ENCODE measurements at places on chromosomes 12 and 14. TPM values are rescaled to one million over a fixed set of nuclear protein-coding genes. Genes with fewer than 3 reads are reported as not detected.
A peak's percentile ranks its signal among the peaks of the same experiment; 100 is the strongest.

The GPR137C gene
- total RNA-seq: 1.2 TPM

GRCh38 chr12:27220055-27220987 lies 23.8 kb upstream of the STK38L start:
- H3K36me3 ChIP-seq: no peaks in the 10 kb centered on the region
- DNase-seq: no peak
- H3K4me1 ChIP-seq: peaks cover 18% of the 10 kb centered on the region
- peak overlapping the region; percentile 74 for H3K27ac ChIP-seq
- H3K27me3 ChIP-seq: no peaks in the 10 kb centered on the region

DNA sequence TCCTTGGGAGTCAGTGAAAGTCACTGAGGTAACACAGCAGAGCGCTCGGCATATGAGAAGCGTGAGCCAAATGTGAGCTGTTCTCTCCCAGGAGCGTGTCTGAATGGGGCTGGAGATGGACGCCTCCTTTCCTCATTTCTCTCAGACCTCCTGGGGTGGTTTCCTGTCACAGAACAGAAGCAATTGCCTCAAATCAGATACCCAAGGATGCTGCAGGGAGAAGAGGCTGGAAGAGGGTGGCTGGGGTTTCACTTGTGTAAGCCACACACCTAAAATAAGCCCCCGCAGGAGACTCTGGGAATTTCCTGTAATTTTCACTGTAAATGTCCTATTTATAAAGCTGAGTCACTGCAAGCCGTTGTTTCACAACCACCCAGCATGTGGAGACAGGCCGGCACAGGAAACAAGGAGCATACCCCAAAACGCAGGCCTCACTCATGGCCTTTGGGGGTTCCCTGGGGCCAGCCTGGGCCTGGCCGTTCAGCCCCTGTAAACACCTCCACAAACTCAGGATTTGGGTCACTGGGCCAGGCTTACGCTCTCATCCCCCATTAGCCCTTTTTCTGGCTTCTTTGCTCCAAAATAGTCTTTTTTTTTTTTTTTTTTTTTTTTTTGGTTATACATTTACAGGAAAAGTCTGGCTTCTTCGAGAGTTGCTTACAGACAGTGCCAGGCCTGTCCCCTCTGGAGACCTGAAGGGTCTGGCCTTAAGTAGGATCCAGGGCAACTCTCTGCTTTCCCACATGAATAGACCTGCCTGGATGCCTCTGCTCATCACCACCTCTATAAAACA lies 55.3 kb downstream of the VCPKMT start:
- H3K27me3 ChIP-seq: peaks cover under 1% of the 10 kb centered on the region
- peaks cover 27% of the 10 kb centered on the region for H3K4me1 ChIP-seq
- H3K27ac ChIP-seq: peak overlapping the region; percentile 75

GRCh38 chr12:27652174-27652763 lies 44.0 kb upstream of the REP15 start:
- H3K27me3 ChIP-seq: no peaks in the 10 kb centered on the region
- H3K4me1 ChIP-seq: no peaks in the 10 kb centered on the region
- peaks cover 61% of the 10 kb centered on the region for H3K36me3 ChIP-seq
- H3K4me3 ChIP-seq: no peak overlapping the region

DNA sequence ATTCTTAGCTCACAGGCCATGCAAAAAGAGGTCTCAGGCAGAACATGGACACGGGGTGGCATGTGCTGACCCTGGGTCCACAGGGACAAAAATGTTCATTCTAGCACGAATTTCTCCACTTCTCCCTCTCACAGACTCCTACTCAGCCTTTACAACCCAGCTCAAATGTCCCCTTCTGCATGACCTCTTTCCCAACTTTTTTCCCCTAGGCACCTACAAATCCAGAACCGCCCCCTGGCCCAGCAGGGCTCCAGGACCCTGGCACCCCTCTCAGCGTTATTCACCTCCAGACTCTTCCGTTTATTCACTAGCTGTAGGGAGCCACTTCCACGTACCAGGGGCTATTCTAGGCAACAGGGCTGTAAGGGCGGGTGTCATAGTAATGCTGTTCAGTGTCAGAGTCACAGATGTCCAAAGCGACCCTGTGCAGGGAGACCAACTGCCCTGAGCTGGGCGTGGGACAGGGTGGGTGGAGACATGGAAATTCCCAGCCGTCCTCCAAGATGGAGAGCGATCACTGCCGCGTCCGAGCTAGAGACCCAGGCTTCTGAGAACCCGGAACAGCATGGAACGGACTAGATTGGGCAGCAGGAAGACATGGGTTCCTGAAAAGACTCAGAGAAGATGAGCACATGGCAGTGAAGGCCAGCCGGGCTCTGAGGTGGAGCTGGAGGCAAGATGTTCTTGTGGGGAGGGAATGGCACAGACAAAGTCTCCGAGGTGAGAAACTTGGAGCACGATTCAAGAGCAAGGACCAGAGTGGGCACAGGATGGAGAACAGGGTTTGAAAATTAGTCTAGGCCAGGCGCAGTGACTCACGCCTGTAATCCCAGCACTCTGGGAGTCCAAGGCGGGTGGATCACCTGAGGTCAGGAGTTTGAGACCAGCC lies 274.9 kb upstream of the RTL1 start:
- H3K36me3 ChIP-seq: no peaks in the 10 kb centered on the region
- H3K4me3 ChIP-seq: no peak overlapping the region
- DNase-seq: peak; percentile 86

GRCh38 chr12:92108651-92109050 lies 37.0 kb downstream of the BTG1 start:
- no peak for DNase-seq
- no peaks in the 10 kb centered on the region for H3K27me3 ChIP-seq
- H3K36me3 ChIP-seq: no peaks in the 10 kb centered on the region
- H3K4me1 ChIP-seq: peaks cover 18% of the 10 kb centered on the region

DNA sequence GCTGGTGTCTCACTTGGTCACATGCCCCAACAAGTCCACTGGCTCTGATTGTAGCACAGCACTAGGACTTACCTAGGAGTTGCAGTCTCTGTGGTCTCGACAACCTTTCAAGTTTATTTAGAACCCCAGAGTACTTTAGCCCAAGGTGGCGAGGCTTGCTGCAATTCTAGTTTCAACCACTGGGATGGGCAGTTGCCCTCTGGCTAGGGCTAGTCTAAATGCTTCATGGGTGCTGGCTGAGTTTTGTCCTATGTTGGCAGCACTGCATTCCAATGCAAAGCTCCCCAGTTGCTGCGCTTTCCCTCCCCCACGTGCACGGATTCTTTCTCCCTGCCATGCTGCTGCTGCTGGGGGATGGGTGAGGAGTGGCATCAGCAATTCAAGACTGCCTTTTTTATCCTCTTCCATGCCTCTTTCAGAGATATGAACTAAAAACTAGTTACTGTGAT lies 207.9 kb downstream of the SYNE2 start:
- DNase-seq: no peak
- no peaks in the 10 kb centered on the region for H3K4me1 ChIP-seq
- H3K27me3 ChIP-seq: no peaks in the 10 kb centered on the region
- H3K4me3 ChIP-seq: no peak overlapping the region

GRCh38 chr12:91119089-91119488 lies 7.8 kb upstream of the LUM start:
- no peaks in the 10 kb centered on the region for H3K4me1 ChIP-seq
- H3K27ac ChIP-seq: no peak overlapping the region
- no peaks in the 10 kb centered on the region for H3K27me3 ChIP-seq
- H3K36me3 ChIP-seq: no peaks in the 10 kb centered on the region
- DNase-seq: no peak

DNA sequence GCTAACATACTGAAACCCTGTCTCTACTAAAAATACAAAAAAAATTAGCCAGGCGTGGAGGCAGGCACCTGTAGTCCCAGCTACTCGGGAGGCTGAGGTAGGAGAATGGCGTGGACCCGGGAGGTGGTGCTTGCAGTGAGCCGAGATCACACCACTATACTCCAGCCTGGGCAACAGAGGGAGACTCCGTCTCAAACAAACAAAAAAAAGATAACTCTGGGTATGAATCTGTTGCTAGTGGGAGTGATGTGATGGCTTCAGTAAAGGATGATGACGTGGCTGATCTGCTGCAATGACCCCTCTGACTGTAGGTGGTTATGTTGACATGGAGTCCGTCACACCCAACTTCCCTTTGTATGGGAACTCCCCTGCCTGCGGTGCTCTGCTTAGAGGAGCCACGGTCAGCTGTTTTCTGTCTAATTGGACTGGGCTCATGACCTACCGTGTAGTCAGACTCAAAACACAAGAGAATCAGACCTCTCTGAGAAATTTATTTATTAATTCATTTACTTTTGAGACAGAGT lies 59.1 kb upstream of the MED13L start:
- no peaks in the 10 kb centered on the region for H3K27me3 ChIP-seq
- H3K4me1 ChIP-seq: peaks cover 6% of the 10 kb centered on the region
- no peaks in the 10 kb centered on the region for H3K36me3 ChIP-seq

- H3K27ac ChIP-seq: no peak overlapping the region
- H3K4me1 ChIP-seq: no peaks in the 10 kb centered on the region
- H3K4me3 ChIP-seq: no peak overlapping the region
- no peaks in the 10 kb centered on the region for H3K36me3 ChIP-seq
Observed at GRCh38 chr12:75634244-75635222, 123.1 kb upstream of the KRR1 start.

DNA sequence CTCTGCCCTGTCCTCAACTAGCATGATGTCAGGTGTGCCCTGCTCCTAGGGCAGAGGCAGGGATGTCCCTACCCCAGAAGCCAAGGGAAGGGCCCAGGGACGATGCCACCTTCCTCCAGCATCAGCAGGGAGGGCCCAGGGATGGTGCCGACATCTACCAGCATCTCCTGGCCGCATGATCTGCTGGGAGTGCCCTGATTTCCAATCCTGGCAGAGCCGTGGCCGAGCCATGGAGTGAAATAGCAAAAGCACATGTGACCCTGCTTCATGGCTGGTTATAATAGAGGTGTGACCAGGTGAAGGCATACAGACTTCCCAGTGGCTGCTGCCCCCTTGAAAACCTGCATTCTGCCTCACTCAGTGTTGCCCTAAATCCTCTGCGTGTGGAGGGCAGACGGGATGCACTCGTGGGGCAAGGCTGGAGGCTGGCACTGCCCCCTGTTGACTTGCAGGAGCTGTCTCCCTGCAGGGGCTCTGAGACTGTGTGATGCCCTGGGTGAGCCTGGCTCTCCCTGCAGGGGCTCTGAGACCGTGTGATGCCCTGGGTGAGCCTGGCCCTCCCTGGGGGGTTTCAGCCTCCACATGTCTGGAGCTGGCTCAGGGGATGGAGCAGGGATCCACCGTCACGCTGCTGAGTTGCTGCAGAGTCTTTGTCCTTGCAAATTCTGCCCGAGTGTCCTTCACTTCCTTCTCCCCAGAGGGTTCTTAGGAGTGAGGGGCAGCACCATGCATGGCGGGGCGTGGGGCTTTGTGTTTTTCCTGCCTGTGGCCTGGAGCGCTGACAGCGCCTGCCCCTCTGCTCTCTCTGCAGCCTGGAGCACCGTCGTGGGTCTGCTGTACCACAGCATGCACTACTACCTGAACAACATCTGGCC lies 51.7 kb downstream of the ADGRD1 start:
- H3K36me3 ChIP-seq: peaks cover 57% of the 10 kb centered on the region
- no peaks in the 10 kb centered on the region for H3K27me3 ChIP-seq
- DNase-seq: no peak
- H3K27ac ChIP-seq: no peak overlapping the region
- peaks cover 27% of the 10 kb centered on the region for H3K4me1 ChIP-seq

GRCh38 chr12:34108405-34108803 lies 86.1 kb downstream of the ALG10 start:
- no peak overlapping the region for H3K27ac ChIP-seq
- no peaks in the 10 kb centered on the region for H3K36me3 ChIP-seq
- peaks cover 48% of the 10 kb centered on the region for H3K27me3 ChIP-seq
- H3K4me3 ChIP-seq: no peak overlapping the region

The PPP4R4 gene
- total RNA-seq: 0.19 TPM

- peaks cover 50% of the 10 kb centered on the region for H3K4me1 ChIP-seq
- H3K27ac ChIP-seq: no peak overlapping the region
- no peaks in the 10 kb centered on the region for H3K36me3 ChIP-seq
- DNase-seq: no peak
- H3K27me3 ChIP-seq: peaks cover 2% of the 10 kb centered on the region
- no peak overlapping the region for H3K4me3 ChIP-seq
Observed at GRCh38 chr12:52004042-52004648, 2.6 kb upstream of the TAMALIN start.

The ASB2 gene
- total RNA-seq: 107 TPM

The PLD4 gene
- total RNA-seq: under 0.01 TPM

- H3K27ac ChIP-seq: peak within 1 kb of the TSS; percentile 83
- H3K4me3 ChIP-seq: peak within 1 kb of the TSS; percentile 74
- peaks cover 37% of the 10 kb centered on the region for H3K4me1 ChIP-seq
Observed at GRCh38 chr14:22982477-22983245, at the start of gene AJUBA. Gene AJUBA, minus strand, starts transcription at chr14:22982551. Its CDS starts 285 bp downstream, at chr14:22982266.

- DNase-seq: no peak
- H3K27ac ChIP-seq: no peak overlapping the region
- peaks cover 27% of the 10 kb centered on the region for H3K27me3 ChIP-seq
- peaks cover 40% of the 10 kb centered on the region for H3K36me3 ChIP-seq
- H3K4me3 ChIP-seq: peak overlapping the region; percentile 57
- peaks cover 71% of the 10 kb centered on the region for H3K4me1 ChIP-seq
Observed at GRCh38 chr14:103127356-103127755, 4.1 kb downstream of the TNFAIP2 start.

GRCh38 chr12:52146822-52147366 lies 44.9 kb downstream of the KRT80 start:
- peaks cover 55% of the 10 kb centered on the region for H3K4me1 ChIP-seq
- peak overlapping the region; percentile 86 for H3K27ac ChIP-seq
- no peak for DNase-seq
- no peak overlapping the region for H3K4me3 ChIP-seq

DNA sequence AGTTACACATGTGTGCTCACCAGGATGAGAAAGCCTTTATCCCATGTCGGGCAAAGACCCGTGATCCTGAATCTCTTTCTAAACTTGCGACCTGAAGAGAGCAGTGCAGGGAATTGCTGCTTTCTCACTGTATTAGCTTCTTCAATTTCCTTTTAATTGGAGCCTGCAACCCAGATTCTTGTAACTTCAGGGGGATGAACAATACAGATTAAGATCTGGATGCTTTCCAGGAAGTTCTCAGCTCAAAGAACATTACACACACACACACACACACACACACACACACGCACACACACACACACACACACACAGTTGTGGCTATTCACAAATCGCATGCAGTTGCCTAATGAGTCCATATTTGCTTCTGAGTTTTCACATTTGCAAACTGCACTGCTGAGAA lies 268.3 kb downstream of the NPAS3 start:
- H3K36me3 ChIP-seq: no peaks in the 10 kb centered on the region
- H3K27ac ChIP-seq: no peak overlapping the region

The CD63 gene
- 929 TPM for total RNA-seq

The CD27 gene
- not detected for total RNA-seq

DNA sequence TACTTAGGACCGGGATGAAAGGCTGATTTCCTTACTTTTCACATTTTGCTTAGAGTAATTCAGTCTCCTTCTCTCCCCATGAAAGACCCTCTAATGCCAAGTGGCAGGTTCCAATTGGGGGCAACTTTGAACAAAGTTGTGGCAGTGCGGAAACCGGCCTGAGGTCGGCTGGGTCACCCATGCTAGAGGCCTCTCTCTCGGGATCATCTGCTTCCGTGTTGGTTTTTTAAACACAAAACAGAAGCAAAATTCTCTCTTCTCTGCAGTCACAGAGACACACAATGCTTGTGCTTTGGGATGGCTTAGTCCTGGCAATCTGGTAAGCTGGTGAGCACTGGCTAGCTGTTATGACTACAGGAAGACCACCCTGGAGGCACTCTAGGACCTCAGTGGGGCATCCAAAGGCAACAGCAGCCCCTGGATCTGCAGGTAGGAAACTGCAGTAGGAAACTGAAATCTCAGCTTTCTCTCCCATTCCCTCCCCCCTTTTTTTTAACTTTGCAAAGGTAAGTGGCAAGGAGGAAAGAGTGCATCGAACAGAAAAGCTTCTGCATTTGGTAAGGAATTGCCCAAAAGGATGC lies 102.1 kb downstream of the BCL11B start:
- no peak overlapping the region for H3K27ac ChIP-seq
- H3K4me3 ChIP-seq: no peak overlapping the region

All from esophagus muscularis mucosa (tissue), 4 donors.